ENCODE measurements at places on chromosomes 6 and 20. TPM values are rescaled to one million over a fixed set of nuclear protein-coding genes. Genes with fewer than 3 reads are reported as not detected.

DNA sequence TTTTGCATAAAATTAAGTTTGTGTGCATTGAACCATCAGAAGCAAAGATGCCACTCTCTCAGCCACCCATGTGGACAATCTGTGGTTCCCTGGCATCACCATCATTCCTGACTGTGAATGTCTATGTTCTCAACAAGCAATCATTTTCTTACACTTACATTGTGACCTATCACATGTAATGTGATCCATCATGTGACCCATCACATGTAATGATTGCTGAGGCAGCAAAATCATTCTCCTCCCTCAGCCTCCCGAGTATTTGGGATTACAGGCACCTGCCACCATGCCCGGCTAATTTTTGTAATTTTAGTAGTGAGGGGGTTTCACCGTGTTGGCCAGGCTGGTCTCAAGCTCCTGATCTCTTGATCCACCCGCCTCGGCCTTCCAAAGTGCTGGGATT, 22.0 kb upstream of the ZNF133 start:
- H3K4me1 ChIP-seq = peaks cover 18% of the 10 kb centered on the region
- H3K27ac ChIP-seq = no peak overlapping the region
- H3K27me3 ChIP-seq = peaks cover 75% of the 10 kb centered on the region

DNA sequence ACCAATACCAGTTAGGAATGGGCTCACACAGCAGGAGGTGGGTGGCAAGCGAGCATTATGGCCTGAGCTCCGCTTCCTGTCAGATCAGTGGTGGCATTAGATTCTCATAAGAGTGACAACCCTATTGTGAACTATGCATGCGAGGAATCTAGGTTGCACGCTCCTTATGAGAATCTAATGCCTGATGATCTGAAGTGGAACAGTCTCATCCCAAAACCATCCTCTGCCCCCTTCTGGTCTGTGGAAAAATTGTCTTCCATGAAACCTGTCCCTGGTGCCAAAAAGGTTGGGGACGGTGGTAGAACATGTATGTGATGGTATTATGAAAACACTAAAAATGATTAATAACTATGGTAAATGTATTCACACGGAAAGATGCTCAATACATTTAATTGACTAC, 99.7 kb upstream of the HIVEP1 start:
- no peaks in the 10 kb centered on the region for H3K27me3 ChIP-seq
- DNase-seq = no peak
- H3K4me3 ChIP-seq = no peak overlapping the region

Gene CFB
- not detected for total RNA-seq

Gene AGER
- total RNA-seq = 26.0 TPM

Gene MCHR2
- not detected for total RNA-seq

Gene SUPT3H
- 17.0 TPM for total RNA-seq

- H3K4me3 ChIP-seq = no peak overlapping the region
- H3K4me1 ChIP-seq = peaks cover 27% of the 10 kb centered on the region
- H3K27ac ChIP-seq = no peak overlapping the region
Observed at GRCh38 chr6:38141085-38141484, 321.6 kb downstream of the ZFAND3 start.

Gene CNBD2
- total RNA-seq = 5.6 TPM

Gene SIRPB1
- 0.77 TPM for total RNA-seq

Gene ANKS1A
- total RNA-seq = 33.2 TPM

GRCh38 chr20:19828232-19828631, 70.2 kb downstream of the RIN2 start:
- H3K4me3 ChIP-seq = no peak overlapping the region
- peaks cover 5% of the 10 kb centered on the region for H3K36me3 ChIP-seq
- H3K4me1 ChIP-seq = peaks cover 7% of the 10 kb centered on the region
- H3K27ac ChIP-seq = no peak overlapping the region

DNA sequence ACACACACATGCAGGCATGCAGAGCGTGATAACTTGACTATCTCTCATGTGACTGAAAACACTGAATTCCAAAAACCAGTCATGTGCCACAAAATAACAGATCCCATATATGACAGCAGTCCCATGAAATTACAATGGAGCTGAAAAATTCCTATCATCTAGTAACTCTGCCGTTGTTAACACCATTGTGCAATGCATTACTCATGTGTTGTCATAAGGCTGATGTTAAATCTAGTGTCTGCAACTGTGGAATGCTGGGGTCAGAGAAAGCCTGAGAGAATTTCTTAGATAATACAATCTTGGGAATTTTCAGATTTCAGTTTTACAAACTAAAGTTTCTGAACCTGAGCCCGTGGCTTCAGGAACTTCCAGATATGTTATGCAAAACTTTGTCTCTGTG, 70.2 kb downstream of the LYRM4 start:
- DNase-seq = no peak
- peaks cover 25% of the 10 kb centered on the region for H3K4me1 ChIP-seq
- H3K36me3 ChIP-seq = peaks cover 2% of the 10 kb centered on the region
- H3K27me3 ChIP-seq = no peaks in the 10 kb centered on the region

GRCh38 chr6:135210632-135211305, 29.7 kb downstream of the MYB start:
- H3K4me1 ChIP-seq = no peaks in the 10 kb centered on the region
- no peaks in the 10 kb centered on the region for H3K27me3 ChIP-seq
- DNase-seq = no peak
- peaks cover 20% of the 10 kb centered on the region for H3K36me3 ChIP-seq
- H3K27ac ChIP-seq = no peak overlapping the region
- H3K4me3 ChIP-seq = no peak overlapping the region

Gene CALHM5
- 0.45 TPM for total RNA-seq

- H3K36me3 ChIP-seq = peaks cover 2% of the 10 kb centered on the region
- H3K27me3 ChIP-seq = no peaks in the 10 kb centered on the region
- H3K27ac ChIP-seq = no peak overlapping the region
- no peak overlapping the region for H3K4me3 ChIP-seq
Observed at GRCh38 chr6:155882527-155883333, 427.1 kb upstream of the NOX3 start.

GRCh38 chr6:12047304-12047703, 35.2 kb downstream of the HIVEP1 start:
- H3K27ac ChIP-seq = peak overlapping the region; percentile 5
- H3K4me1 ChIP-seq = peaks cover 6% of the 10 kb centered on the region
- no peak for DNase-seq
- no peaks in the 10 kb centered on the region for H3K27me3 ChIP-seq
- no peak overlapping the region for H3K4me3 ChIP-seq

DNA sequence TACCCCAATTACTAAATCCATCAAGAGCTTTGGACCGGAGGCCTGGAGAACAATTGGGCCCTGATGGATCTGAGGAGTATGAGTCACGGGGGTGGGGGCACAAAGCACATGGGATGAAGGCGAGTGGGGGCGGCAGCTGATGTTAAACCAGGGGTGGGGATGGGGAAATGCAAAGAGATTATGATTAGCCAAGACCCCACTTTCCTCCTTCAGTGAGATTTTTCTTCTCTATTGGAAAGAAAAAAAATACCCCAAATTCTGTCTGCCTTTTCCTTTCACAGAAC, 57.9 kb downstream of the ARHGAP40 start:
- peaks cover under 1% of the 10 kb centered on the region for H3K4me1 ChIP-seq
- H3K27me3 ChIP-seq = peaks cover 60% of the 10 kb centered on the region
- H3K4me3 ChIP-seq = no peak overlapping the region
- H3K27ac ChIP-seq = no peak overlapping the region
- no peaks in the 10 kb centered on the region for H3K36me3 ChIP-seq

Gene TDRD6
- total RNA-seq = 0.05 TPM

Gene RBM24
- 4.0 TPM for total RNA-seq

DNA sequence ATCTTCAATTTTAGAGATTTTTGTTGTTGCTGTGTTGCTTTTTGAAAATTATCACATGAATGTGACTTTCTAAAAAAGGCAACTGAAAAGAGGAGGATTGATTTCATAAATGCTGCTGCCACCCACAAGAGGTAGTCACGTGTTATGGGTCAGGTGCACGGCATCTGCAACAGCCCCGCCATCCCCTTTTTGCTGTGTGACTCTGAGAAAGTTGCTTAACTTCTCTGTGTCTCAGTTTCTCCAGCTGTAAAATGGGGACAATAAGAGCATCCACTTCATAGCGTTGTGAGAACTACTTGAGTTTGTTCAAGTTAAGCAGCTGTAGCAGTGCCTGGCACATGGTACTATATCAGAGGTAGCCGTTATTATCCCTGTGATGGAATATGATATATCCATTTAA, 10.7 kb downstream of the CCN5 start:
- H3K36me3 ChIP-seq = no peaks in the 10 kb centered on the region
- DNase-seq = no peak
- H3K4me1 ChIP-seq = peaks cover 2% of the 10 kb centered on the region
- no peaks in the 10 kb centered on the region for H3K27me3 ChIP-seq
- no peak overlapping the region for H3K27ac ChIP-seq

DNA sequence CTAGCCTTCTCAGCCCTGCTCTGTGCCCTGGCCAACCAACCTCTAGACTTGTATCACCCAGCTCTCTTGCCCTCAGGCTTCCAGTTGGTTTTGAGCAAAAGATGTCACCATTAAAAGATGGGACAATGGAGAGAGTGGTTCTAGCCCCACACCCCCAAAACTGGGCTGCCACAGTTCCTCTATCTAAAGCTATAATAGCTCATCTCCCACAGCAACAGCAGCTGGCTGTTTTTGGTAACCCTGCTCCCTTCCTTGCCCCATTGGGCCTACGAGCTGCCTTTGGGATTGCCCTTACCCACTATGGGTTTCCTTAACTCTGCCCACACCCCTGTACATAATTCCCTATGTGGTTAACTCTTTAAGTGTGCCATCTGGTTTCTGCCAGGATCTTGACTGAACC, 7.6 kb upstream of the SRSF3 start:
- H3K4me3 ChIP-seq = peak overlapping the region; percentile 35
- no peaks in the 10 kb centered on the region for H3K36me3 ChIP-seq
- no peaks in the 10 kb centered on the region for H3K27me3 ChIP-seq
- DNase-seq = no peak
- no peaks in the 10 kb centered on the region for H3K4me1 ChIP-seq

- peaks cover 5% of the 10 kb centered on the region for H3K4me1 ChIP-seq
- DNase-seq = no peak
- peak overlapping the region; percentile 11 for H3K27ac ChIP-seq
- H3K36me3 ChIP-seq = no peaks in the 10 kb centered on the region
- H3K4me3 ChIP-seq = no peak overlapping the region
Observed at GRCh38 chr6:169847141-169847674, 95.8 kb downstream of the ERMARD start.

Gene RNASET2
- total RNA-seq = 17.7 TPM

DNA sequence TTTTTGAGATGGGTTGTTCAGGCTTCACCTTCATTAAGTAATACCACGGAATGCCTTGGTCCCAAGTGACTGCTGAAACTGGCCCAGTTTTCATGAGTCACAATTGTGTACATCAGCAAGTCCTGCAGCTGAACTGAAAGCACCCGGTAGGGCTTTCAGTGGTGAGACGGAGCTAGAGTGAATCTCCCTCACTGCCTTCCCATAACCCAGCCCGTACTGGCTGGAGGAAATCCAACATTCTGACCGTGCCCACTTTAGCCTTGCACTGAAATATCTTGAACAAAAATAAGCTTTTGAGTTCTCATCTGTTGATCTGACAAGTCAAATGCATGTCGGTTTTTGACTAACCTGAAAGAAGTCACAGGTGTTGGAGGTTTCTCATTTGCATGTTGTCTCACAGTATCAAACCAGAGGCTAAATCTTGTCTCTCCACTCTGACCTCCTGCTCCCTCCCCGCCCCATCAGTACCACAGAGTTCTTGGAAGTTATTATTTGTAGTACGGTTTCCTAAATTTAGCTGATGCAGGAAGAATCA, 35.9 kb downstream of the DUSP22 start:
- no peak overlapping the region for H3K4me3 ChIP-seq
- no peak for DNase-seq
- no peak overlapping the region for H3K27ac ChIP-seq
- no peaks in the 10 kb centered on the region for H3K27me3 ChIP-seq
- no peaks in the 10 kb centered on the region for H3K4me1 ChIP-seq

Gene BPIFA2
- not detected for total RNA-seq

DNA sequence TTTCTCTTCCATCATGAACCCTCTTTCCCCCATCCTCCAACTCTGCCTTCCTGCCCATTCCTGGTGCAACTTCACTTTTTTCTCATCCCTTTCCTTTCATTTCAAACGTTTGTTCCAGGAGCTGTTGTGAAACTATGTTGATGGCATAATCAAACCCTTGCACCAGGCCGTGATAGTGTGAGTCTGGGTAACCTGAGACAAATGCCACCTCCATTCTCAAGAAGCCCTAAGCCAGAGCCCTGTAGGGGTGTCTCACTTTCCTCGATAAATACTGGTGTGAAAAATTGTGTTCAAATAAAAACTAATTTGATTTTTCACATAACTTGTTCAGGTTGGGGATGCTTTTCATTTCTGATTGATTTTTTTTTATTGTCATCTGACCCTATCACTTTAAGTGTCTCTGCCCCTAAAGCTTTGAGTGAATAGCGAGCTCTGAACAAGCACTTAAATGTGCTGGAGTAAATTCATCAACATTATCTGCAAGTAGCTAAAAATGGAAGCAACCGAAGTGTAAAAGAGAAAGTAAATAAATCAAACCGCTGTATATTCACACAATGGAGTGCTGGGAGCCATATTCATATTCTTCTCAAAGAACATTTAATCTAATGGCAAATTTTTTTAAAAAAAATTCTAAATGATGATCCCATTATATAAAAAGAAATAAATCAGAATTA, 303.1 kb upstream of the CDYL start:
- no peaks in the 10 kb centered on the region for H3K27me3 ChIP-seq
- H3K4me3 ChIP-seq = no peak overlapping the region
- H3K27ac ChIP-seq = no peak overlapping the region
- no peak for DNase-seq
- peaks cover 5% of the 10 kb centered on the region for H3K4me1 ChIP-seq
- H3K36me3 ChIP-seq = peaks cover 5% of the 10 kb centered on the region

Gene RPN2
- 203 TPM for total RNA-seq

Gene KHDRBS2
- total RNA-seq = 7.0 TPM

GRCh38 chr6:11947575-11947974, 64.5 kb upstream of the HIVEP1 start:
- no peaks in the 10 kb centered on the region for H3K4me1 ChIP-seq
- H3K4me3 ChIP-seq = no peak overlapping the region
- DNase-seq = no peak

Gene ATP9A
- total RNA-seq = 38.9 TPM

DNA sequence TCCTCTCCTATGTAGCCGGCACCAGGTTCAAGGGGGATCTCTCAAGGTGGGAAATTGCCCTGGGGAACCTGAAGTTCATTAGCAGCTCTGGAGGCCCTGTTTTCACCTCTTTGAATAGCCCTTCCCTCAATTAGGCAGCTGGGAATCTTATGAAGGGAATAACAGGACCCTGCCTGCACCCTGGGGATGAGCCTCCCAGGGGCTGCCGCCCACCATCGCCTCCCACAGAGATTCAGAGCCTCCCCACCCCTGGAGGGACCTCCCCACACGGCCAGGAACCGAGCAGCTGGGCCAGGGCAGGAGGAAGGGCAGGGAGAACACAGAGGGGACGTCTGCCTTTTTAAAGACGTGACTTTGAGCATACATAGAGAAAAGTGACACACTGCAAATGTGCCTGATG, 4.6 kb upstream of the EEF1A2 start:
- peaks cover 5% of the 10 kb centered on the region for H3K4me1 ChIP-seq
- no peak overlapping the region for H3K27ac ChIP-seq
- H3K4me3 ChIP-seq = no peak overlapping the region
- DNase-seq = no peak
- H3K36me3 ChIP-seq = peaks cover 2% of the 10 kb centered on the region
- H3K27me3 ChIP-seq = peaks cover 39% of the 10 kb centered on the region

Gene SALL4
- 90.7 TPM for total RNA-seq

GRCh38 chr6:169341706-169342105, 88.1 kb upstream of the THBS2 start:
- H3K27ac ChIP-seq = no peak overlapping the region
- H3K36me3 ChIP-seq = no peaks in the 10 kb centered on the region
- no peak overlapping the region for H3K4me3 ChIP-seq

GRCh38 chr6:25922301-25922700, 8.2 kb downstream of the SLC17A2 start:
- no peaks in the 10 kb centered on the region for H3K36me3 ChIP-seq
- DNase-seq = no peak
- no peak overlapping the region for H3K4me3 ChIP-seq
- H3K4me1 ChIP-seq = no peaks in the 10 kb centered on the region

Gene CCN6
- total RNA-seq = not detected

Gene KCNK16
- total RNA-seq = not detected
